ENCODE measurements at places on chromosomes 2 and 18.

- no peak for DNase-seq
Observed at GRCh38 chr2:44894058-44894457, 47.4 kb upstream of the SIX3 start.

GRCh38 chr2:190420801-190421200 is 12.6 kb downstream of the MFSD6 start:
- no peak for DNase-seq

DNA sequence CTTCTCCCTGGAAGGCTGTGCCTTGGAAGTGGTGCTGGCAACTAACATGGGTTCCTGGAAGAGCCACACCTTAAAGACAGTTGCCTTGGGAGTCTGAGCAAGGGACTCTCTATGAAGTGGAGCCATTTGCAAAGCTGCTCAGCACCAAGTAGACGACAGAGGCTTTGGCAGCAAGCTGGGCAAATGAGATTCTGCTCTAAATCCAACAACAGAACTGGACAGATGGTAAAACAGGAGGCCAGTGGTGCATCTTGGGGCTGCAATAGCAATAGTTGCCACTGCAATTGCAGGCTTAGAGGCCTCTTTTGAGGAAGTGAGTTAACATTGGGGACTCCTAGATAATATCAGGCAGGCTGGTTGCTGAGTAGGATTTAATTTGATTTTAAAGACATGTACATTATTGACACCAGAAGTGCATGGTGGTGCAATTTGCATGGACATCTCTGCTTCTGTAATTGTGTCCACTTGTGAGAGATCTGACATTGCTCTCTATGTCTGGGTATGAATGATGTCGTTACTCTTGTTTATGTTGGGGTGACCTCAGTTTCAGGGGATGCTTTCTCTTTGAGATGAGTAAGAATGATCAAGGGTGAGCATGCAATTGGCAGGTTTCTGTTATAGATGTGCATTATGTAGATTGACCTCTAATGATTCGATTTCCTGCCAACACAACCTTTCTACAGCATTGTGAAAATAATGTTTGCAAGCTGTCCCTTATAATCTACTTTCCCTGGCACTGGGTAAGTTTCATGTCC is 568.3 kb upstream of the MEX3C start:
- no peak for DNase-seq

DNA sequence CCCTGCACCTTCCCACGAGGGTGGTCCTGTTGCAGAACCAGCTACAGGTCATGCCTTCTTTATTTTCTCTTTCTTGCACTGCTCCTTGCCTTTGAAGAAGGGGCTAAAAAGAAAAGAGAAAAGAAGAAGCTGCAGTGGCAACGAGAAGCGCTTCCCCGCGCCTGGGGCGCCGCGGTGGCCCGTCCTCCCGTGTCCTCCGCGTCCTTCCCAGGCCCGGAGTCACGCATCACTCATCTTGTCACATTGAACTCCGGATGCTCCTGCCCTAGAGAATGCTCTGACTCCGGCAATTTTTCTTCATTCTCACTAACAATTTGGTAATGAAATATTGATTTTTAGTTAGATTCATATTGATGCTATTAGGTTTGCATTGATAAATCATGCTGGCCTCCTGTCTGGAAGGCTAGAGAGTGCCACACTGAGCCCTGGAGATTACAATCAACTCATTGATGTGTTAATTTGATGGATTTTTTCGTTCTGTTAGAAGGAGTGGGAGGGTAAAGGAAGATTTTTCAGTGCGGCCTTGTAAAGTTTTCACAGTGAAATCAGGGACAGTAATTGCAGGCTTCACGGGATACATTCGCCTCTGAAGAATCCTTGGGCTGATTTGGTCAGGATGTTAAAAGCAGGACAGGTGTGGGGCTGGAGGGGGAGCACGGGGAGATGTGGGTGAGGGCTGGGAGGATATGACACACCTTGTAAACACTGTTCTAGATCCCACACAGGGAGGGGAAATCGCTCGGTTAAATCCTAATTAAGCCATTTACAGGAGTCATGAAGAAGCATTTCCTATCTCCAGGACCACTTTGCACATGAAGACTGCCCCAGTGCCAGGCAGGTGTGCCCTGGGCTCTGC is 349.3 kb downstream of the ZNF516 start:
- DNase-seq: no peak

DNA sequence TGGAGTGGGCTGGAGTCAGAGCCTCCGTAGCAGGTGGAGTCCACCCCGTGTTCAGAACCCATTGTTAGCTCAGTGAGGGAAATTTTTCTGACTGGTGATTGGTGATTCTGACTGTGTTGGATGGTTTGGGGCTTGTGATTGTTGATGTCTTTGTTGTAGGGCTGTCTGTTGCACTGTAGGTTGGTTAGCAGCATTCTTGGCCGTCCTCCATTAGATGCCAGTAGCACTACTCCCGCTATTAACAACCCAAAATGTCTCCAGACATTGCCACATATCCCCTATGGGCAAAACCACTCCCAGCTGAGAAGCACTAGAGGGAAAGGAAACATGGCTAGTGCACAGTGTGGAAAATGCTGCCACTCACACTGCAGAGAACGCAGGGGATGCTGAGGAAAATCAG is 51.7 kb downstream of the ARMC9 start:
- DNase-seq: no peak

- no peak for DNase-seq
Observed at GRCh38 chr2:218128781-218129457, 3.1 kb downstream of the CXCR2 start.

- DNase-seq: no peak
Observed at GRCh38 chr2:232139786-232140562, 178.5 kb downstream of the DIS3L2 start.

DNA sequence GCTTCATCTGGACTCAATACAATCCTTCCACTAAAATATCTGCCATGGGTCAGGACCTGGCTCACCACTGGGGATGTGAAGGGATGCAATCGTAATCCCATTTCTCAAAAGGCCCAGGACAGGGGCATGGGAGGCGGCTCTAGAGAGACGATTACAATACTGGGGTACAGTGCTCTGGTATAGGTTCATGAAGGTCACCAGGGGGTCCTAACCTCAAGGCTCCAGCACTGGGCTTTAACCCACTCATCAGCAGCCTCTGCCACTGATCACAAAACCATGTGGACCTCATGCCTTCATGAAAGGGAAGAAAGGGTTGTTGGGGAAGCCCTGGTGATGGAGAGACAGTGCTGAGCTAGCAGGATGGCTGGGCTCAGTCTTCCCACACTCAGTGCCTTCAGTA is 48.8 kb downstream of the ADD2 start:
- no peak for DNase-seq

DNA sequence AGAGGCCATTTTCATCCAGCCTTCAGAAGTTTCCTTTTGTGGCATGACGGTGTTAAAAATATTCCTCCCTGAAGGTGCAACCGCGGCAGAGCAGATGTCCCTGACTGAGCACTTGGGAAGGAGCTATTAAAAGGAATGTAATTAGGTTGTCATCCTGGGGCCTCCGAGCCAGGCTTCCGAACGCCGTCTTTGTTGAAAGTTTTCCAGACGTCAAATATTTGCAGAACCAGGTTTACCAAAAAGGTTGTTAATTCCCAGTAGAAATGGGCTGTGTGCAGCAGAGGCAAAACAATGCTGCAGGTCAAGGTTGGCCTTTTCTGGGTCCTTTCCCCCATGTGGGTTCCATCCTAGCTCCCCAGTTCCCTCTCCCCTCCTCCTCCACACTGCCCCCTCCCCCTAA is 110.0 kb upstream of the STPG4 start:
- no peak for DNase-seq

DNA sequence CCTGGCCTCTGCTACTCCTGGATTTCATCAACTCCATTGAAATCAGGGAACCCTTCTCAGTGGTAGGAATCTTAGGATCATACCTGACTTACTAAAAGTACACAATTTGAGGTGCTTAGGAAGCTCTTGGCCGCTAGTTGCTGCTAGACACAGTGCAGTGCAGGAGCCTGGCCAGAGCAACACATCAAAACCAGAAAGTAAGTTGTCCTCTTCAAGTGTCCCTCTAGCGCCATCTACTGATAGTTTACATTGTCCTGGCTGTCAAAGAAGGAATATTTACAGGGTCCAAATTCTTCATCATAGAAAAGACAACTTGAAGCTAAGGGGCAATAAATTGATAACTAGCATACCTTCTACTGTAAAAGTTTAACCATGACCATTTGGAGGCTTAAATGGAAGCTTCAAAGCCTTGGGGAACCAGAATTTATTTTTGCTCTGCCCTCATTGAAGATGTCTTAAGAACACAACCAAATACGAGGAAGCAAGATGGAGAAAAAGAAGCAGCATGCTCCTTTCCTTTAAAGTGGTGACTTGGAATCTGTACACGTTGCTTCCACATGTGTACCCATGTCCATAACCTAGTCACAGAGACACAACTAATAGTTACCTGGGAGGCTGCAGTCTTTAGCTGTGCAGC is 889.1 kb upstream of the GCFC2 start:
- no peak for DNase-seq

GRCh38 chr18:75358928-75359327 is 68.6 kb downstream of the SMIM21 start:
- no peak for DNase-seq

DNA sequence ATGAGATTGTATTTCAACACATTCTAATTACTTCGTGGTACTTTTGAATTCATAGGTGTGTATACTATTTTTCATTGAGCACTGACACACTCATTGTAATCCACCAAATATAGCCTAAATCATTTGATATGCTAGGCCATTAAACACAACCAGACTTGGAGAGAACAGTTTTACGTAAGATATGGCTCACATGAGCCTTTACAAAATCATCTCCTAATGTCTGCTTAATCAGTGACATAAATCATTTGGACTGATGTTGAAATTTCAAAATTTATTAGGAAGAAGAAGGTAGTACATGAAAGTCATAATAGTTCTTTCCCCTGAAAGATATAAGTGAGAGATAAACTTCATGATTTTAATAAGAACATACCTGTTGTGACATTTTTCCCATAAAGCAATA is 550.2 kb upstream of the LINC00305 start:
- no peak for DNase-seq

GRCh38 chr18:55651236-55651635 is 63.2 kb upstream of the TCF4 start:
- no peak for DNase-seq

DNA sequence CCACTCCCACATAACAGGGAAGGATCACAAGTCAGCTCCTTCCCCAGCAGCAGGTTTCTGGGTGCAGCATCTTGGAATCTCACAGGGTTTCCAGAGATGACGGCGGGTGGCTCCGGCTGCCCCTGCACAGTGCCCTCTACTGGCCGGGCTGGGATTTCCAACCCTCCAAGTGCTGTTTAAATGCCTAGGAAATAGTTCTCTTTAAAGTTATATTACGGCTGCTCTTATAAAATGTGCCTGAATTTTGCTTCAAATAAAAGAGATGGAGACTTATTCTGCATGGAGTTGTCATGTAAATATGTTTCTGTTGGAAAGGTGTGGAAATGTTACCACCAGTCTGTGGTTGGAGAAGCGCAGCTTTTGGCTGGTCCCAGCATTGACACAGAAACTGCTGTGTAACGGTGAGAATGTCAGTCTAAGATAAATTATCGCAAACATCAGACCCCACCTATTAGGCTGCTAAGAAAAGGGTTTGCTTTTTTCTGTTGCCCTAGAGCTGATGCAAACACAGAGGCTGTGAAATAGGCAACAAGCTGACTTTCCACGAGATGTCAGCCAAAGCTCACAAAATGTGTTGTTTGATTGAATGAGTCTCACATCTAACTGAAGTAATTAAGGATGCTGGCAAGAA is 3.3 kb upstream of the HJURP start:
- DNase-seq: peak; percentile 24

DNA sequence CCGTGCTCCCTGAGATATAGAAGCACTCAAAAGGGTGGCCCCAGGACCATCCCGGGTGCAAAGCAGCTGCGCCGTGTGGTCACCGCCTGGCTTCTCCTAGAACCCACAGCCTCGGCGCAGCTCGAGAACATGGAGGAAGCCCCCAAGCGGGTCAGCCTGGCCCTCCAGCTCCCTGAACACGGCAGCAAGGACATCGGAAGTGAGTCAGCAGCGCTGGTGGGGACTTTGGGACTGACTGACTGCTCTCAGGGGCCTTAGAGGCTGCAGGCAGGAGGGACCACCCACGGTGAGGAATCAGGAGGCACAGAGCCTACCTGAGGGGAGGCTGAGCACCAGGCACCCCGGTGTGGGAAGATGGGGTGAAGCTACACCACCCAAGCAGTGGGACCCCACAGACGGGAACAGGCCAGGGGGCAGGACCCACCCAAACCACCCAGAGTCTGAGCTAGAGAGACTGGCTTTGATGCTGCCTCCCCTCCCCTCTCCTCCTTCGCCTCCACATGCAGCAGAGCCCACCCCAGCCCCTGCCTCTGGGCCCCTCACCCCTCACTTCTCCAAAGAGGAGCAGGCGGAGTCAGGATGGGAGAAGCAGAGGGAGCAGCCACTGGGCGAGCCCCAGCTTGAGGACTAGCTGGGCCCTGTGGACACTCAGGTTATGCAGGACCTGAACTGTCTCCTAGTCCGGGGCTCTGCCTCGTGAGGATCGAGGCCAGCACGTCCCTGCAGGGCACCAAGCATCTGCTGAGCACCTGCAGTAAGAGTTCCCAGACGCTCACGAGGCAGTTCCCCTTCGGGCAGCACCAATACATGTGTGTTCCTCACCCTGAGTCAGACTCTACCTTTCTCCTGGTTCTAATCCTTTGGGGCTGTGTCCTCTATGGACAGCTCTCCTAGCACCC is 28.7 kb downstream of the MTERF4 start:
- DNase-seq: no peak

GRCh38 chr2:151102226-151102625 is 159.4 kb downstream of the RBM43 start:
- DNase-seq: no peak

DNA sequence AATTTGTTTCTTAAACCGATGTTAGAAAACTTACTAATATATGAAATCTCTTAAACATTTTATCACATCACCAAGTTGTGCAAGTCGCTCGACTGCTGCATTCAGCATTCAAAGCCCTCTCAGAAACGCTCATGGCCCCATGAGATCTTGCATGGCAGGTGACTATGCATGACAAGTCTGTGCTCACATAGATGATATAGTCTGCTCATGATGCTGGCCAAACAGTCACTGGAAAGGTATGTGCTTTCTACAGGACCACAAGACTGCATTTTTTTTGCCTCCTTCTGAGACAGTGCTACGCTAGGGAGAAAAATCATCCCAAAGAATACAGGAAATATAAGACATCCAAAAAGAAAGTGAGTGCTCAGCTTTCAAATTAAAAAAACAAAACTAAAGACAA is 98.3 kb upstream of the ZBTB14 start:
- DNase-seq: no peak

GRCh38 chr2:173855661-173856060 is 109.5 kb downstream of the SP3 start:
- no peak for DNase-seq

DNA sequence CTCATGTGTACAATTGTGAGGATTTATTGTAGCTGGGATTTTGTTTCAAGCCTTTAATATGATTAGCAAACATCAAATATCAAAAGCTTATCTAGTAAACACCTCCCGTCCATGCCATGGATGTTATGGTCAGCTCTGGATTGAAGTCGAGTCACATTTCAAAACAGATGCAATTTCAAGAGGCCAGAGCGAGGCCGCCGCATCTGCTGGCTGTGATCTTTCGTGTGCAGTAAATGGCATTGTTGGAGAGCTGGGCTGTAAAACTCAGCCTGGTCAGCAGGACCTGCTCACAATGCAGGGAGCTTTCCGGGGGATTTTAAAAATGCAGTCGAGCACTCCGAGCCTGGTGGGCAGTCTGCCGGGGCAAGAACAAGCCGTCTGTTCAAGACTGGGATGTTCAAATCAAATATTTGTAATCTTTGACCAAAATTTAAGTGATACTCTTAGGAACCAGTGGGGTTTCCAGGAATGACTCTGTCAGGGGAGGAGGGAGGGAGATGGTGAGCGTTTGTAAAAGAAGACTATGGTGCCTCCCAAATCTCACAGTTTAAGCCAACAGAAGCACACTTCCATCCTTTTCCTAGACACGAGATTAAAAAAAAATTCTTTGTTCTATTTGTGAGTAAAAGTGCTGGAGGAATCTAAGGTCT is 97.6 kb downstream of the MYCN start:
- DNase-seq: no peak

All from stimulated activated CD8-positive, alpha-beta memory T cell treated with anti-CD3 and anti-CD28 coated beads, Interleukin-7, amount 100 ng/mL, for 1 hour (primary cell).